ENCODE measurements at places on chromosomes 7 and 10.

DNA sequence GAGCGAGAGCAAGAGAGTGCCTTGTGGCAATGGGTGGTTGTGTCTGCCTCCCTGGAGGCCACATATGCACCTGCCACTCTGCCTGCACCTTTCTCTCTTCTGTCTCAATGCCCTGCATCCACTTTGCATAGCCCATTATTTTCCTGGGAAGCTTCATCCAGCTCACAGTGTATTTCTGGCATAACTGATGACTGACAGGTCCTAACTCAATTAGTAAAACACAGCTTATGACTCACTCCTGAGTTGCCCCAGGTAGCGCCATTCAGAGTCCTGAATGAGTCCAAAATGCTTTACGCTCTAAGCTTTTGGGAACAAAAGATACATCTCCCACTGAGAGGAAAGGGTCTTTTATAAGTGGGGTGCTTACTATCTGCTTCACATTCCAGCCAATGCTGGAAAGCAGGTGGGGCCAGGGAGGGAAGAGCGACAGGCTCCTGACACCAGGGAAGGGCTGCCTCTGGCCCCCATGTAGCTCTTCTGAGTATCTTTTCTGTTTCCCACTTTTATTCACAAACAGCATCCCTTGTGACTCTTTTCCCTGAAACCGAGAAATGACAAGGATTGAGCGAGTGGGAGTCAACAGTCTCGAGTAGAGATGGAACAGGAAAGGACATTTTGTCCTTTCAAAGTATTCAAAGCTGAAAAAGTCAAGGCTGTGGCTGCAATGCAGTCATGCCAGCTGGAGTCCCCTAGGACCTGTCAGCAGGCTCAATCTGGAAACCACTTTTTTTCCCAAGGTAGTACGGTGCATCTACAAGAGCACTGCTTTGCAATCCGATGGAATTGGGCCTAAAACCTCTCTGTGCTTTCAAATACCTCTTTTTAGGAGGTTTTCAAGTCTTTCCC lies 479.3 kb upstream of the PODXL start:
- no peak for DNase-seq

DNA sequence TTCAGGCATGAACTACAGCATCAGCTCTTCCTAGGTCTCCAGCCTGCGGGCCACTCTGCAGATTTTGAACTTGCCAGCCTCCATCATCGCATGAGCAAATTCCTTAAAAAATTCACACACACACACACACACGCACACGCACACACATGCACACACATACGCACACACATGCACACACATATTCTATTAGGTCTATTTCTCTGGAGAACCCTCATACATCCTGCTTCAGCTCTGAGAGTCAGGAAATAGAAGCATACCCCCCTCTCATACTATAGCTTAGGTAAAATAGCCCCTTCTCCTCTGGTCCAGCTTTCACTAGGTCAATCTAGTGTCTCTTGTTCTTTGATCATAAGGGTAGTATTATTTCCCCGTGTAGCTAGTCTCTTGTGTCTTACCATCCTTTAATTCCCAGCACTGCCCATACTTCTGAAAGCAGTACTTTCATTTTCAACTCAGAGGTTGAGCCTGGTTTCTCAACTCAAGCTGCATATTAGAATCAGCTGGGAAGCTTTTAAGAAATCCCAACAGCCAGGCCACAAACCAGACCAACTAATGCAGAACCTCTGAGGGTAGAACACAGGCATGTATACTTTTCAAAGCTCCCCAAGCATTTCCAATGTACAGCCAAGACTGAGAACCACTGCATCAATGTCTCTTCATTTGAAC lies 30.9 kb upstream of the ITGB8 start:
- no peak for DNase-seq

DNA sequence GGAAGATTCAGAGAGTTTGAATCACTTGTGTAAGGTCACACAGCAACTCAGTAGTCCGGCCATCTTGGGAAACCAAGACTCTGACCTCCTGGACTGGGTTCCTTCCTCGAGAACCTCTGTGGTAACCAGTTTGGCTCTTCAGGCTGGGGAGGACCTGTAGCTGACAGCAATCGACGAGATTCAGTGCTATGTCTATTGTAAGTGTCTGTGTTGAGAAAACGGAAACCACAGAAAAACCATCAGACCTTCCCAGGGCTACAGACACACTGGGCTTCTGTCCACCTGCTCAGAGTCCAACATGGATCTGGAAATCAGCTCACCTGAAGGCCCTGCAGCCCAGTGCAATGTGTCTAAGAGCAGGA lies 403.7 kb downstream of the RPS24 start:
- DNase-seq: no peak

- peak; percentile 35 for DNase-seq
Measured at GRCh38 chr7:111029574-111030251, 61.2 kb upstream of the LRRN3 start.

GRCh38 chr10:6185039-6185716 lies 17.6 kb upstream of the PFKFB3 start:
- no peak for DNase-seq

DNA sequence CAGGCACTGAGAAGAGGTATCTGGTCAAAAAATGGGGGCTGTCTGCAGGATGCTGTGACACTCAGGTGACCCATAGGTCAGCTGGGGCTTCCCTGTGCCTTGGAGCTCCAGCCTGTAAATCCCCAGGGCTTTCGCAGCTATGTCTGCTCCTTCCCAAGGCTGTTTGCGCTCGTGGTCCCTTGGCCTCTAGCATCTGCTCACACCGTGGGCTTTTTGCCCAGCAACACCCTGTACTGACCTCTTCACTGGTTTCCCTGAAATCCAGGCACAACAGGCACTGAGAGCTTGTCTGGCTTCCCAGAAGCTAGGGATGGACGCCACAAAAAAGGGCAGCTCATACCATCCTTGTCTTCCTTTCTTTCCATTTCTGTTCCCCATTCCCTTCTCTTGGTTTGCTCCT lies 280.3 kb upstream of the HABP2 start:
- DNase-seq: no peak

- DNase-seq: no peak
Measured at GRCh38 chr7:33950047-33950714, 44.8 kb downstream of the BMPER start.

DNA sequence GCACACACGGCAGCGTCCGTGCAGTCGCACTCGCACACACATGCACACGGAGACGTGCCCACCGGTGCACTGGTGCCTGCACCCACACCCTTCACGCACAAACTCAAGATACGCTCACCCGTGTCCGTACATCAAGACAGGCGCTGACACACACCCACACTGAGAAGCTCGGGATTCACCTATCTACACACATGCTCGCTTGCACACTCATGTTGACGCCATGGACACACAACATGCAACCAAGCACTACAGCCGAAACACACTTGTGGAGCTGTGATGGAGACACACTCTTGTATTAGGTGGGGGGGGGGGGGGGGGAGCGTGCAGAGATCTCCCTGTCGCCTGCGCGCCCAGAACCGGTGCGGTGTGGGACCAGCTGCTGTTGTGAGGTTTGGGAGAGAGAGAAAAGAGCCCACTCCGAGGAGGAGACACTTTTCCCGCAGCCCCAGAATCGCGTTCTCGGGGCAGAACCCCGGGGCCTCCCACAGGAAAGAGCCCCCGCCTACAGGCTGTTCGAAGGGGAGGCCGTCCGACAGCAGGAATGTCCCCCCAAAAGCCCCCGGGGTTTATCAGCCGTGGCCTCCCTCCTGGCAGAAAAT lies 605 bp upstream of the NFKB2 start:
- no peak for DNase-seq

- DNase-seq: no peak
Measured at GRCh38 chr10:110919349-110919931, at the start of gene SHOC2. SHOC2 (plus strand) TSS chr10:110919604; CDS start chr10:110964359, 44,755 bp downstream.

DNA sequence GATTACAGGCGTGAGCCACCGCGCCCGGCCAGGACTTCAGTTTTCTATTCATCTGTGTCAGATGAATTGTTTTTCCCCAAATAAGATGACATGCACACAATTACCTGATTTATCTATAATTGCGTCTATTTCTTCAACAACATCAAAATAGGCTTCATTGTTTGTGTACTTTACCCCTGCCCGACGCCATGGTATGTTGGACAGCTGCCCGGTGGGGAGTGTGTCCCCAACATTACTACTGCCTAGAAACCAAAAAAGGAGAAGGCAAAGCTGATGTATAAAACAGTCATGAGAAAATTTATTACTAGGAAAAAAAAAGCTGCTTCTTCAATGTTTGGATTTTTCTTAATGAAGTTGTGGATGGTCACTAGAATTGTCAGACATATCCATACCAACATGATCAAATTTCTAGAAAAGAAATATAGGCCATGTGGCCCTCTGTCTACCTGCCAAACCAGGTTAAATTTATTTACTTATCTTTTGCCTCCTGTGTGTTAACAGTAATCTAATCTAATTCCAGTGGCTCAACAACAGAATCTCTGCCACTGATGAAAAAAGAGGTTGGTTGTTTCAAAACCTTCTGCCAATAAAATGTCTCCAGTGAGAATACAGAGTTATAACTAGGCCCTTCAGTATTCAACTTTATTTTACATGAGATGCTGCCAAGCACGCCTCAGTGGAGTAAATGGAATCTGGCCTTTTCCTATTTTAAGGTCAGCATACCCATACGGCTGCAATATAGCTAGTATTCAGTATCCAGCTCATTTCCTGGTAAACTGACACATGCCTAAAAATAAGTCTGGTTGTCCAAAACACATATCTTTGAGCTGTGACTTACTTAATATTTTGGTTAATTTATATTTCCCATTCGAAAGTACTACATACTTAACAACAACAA lies 16.5 kb downstream of the AP3M1 start:
- DNase-seq: no peak

DNA sequence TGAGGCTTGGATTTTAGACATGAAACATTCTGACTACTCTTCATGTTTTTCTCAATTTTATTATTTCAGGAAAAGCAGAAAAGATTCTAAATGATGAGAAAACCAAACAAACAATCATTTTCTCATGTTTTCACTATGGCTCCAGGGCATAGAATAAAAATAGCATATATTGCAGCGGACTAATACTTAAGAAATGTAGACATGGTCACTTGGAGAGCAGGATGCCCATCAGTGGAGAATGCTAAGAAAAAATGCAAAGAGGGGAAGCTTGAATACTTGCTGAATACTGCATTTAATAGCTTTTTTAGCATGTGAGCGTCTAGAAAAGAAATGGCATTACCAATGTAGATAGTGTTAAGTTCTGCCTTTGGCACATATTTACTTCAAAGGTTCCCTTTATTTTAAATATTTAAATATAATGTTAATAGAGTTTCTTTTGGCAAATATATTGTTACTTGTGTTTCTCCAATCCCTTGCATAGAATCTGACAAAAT lies 107.9 kb downstream of the PPP1R17 start:
- no peak for DNase-seq

DNA sequence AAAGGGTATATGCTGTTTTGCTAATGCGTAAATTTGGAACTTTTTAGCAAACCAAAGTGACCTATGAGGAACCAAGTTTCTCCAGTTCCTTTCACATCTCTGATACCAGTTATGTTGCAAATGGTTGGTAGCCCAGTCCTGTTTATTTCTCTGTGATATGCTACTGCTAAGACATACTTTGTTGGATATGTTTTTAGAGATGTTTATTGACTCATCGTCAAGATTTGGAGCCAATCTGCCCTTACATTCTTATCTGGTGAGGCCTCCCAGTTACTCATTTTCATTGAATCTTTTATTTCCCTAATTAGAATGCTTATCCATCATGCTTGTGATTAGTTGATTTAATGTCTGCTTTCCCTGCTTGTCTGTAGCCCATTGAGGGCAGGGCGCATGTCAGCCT lies 58.9 kb downstream of the LRGUK start:
- no peak for DNase-seq

GRCh38 chr7:127366680-127367079 lies 25.8 kb downstream of the ZNF800 start:
- no peak for DNase-seq

DNA sequence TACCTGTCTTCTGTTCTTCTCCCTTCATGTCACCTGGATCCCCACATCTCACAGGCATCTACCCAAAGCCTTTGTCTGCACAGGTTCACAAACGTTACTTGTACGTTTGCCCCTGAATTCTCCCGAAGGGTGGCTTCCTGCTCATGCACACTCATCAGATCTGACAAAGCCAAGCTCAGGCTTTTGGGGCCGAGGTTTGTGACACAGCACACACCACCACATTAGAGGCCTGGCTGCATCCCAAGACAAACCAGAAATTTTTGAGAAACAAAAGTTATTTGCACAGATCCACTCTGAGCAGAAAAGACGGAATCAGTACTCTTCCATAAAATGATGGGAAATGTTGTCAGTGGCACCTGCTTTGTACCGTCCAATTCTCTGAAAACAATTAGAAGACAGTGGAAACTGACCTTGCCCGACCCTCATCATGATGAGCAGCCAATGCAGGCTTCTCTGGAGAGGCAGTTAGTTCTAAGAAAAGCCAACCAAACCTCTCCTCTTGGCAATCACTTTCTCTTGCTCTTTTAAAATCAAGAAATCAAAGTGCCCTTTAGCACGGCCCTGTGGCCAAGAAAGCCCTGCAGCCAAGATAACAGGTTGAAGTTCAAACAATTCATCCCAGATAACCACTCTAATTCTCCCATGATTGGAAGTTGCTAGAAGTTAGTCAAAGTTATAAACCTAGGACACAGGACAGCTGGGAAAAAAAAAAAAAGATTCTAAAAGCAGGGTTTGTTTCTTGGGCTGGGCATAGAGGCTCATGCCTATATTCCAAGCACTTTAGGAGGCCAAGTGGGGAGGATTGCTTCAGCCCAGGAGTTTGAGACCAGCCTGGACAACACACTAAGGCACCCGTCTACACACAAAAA lies 13.6 kb upstream of the SVIL start:
- no peak for DNase-seq

GRCh38 chr10:84537447-84537931 lies 209.1 kb downstream of the CCSER2 start:
- DNase-seq: peak; percentile 70

- DNase-seq: peak; percentile 29
Measured at GRCh38 chr10:9331583-9332008, 1277.1 kb downstream of the GATA3 start.

- DNase-seq: no peak
Measured at GRCh38 chr7:104064969-104065387, 75.5 kb upstream of the RELN start.

DNA sequence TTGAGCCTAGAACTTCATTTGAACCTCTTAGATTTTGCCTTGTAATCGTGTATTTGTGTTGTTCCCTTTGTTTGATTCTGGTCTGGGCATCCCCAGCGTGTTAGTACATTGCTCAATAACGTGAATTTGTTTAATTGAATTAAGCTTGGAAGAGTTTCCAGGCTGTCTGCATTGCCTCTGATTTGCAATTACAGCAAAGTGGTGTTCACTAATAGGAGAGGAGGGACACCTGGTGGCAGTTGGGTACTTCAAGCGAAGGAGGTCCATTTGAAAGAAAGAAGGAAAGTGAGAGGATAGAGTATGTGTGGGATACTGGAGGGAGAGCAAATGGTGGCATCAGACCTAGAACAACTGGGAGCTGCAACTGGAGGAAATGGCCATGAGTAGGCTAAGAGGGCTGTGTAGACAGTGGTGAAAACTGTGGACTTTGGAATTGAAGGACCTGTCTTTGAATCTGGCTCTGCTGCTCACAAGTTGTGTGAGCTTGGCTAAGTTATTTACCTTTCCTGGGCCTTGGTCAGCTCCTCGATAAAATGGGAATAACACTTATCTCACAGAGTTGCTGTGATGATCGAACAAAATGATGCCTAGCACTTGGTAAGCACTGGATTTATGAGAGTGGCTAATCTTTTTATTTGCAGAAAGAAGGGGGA lies 15.1 kb downstream of the LSMEM1 start:
- peak; percentile 67 for DNase-seq

GRCh38 chr7:156102267-156102666 lies 290.0 kb upstream of the SHH start:
- no peak for DNase-seq

All from globus pallidus (tissue), 1 donor.